Hepatocyte (in vitro differentiated cells): ENCODE measurements at places on chromosomes 7 and 10.

DNA sequence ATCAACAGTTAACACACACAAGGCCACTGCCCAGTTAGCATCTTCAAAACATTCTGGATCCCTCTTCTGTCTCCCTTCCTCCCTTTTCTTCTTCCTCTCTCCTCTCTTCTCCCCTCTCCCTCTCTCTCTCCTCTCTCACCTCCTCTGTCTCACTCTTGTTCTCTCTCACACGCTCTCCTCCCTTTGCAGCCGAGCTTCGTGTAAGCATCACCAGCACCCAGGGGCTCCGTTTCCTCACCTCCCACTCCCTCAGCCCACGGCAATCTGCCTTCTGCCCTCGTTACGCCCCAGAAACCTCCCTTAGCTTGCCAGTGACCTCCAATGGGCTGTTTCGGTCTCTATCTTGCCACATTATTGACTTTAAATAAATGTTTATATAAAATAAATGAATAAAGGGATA, 147.4 kb downstream of the TEX36 start:
- no peak for DNase-seq

DNA sequence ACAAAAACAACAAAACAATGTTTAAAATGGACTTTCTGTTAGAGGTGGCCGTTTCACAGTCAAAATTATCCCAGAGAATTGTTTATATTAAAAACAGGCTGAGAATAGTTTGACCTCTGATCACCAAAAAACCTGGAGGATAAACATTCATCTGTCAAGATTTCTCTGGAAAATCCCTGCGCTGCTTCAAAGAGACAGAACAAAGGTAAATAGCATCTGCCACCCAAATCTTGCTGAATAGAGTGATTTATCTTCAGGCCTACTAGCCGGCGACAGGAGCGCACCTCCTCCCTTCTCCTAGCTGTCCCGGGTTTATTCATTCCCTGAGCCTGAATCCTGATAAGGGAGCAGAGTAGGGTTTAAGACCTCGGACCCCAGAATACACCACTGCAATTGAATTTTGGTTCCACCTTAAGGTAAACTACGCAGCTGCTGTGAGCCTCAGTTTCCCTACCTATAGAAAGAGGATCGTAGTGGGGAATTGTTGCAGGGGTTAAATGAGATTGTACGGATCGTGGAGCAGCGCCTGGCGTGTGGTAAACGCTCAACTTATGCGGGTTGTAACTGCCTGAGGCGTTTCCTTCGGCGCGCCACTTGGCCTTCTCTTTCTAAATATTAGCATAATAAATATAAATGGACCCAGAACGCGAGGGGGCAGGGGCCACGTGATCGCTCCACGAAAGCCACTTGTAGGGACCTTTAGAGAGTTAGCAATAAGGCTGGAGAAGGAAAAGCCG, 498 bp upstream of the ST7 start:
- DNase-seq, result peak; percentile 42

DNA sequence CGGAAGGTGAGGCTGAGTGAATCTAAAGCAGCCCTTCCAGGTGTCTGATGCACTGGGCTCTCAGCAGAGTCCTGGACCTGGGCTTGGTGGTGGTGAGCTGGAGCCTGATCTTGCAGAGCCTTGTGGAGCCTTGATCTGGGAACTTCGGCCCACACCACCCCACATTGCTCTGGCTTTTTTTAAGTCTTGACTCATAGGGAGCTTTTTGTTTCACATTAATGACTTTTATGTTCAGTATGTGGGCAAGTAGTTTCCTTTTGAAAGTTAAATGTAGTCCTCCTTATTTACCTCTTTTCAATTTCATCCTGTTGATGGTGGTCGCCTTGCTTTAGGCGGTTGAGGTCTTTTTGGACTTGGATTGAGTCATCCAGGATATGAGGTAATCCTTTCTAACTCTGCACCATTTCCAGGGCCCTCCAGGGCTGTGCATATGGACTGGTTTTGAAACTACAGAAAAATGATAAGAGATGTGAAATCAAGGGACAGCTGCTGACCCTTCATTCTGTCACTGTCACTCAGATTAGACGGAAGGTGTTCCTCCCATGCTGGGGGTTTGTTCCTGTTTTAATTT, 2.9 kb upstream of the NRAP start:
- DNase-seq, result no peak

DNA sequence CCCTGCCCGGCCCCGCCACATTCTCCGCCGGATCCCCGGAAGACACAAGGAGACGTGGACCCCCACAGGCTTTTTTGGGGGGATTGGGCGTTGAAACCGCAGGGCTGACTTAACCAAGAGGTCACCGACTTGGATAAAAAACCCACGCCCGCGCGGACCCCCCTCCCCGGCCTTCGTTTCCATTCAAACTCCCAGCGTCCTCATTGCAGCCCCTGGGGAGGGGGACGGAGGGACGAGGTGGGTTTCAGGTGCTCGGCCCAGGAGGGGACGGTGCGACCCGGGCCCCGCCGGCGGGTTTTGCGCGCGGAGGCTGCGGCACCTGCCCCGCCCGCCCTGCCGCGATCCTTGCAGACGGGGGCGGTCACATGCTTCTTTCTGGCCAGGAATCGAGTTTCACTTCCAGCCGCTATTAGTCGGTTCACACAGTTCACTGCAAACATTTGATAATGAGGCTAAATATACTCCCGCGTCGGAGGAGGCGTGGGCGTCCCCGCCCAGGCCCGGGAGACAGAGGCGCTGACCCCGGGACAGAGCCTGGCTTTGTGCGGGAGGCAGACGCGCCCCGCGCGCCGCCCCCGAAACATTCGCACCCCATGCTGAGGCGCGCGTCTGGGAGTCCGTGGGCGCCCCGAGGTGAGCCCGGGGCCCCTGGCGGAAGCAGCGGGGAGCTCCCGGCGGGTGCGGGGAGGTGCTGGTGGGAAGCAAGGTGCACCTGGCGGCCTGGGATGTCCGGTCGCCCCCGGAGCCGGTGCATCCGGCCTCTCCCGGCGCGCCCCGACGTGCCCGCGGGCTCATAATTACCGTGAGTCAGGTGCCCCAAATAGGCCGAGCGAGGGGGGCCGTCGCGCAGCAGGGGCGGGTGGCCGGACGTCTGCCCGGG, 2.7 kb upstream of the PDGFA start:
- peak; percentile 81 for DNase-seq

- no peak for DNase-seq
Observed at GRCh38 chr10:131211146-131211545, 100.4 kb downstream of the TCERG1L start.
